HuH-7.5 (cell line): ENCODE measurements at places on chromosomes 16 and 17.

- no peak for DNase-seq
These were observed 68.7 kb downstream of the TTC19 start for GRCh38 chr17:16068323-16068722.

DNA sequence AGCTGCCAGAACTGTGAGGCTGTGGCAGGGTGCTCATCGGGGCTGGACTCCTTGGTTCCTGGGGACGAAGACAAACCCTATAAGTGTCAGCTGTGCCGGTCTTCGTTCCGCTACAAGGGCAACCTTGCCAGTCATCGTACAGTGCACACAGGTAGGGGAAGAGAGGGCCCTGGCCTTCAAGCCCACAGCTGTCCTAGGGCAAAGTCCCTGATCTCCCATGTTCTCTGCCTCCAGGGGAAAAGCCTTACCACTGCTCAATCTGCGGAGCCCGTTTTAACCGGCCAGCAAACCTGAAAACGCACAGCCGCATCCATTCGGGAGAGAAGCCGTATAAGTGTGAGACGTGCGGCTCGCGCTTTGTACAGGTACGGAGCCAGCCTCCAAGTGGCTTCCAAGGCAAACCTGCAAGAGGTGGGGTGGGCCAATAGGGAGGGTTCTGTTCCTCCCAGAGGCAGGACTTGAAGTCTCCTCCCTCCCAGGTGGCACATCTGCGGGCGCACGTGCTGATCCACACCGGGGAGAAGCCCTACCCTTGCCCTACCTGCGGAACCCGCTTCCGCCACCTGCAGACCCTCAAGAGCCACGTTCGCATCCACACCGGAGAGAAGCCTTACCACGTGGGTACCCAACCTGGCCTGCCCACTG lies 3.7 kb downstream of the BCL6B start:
- no peak for DNase-seq

DNA sequence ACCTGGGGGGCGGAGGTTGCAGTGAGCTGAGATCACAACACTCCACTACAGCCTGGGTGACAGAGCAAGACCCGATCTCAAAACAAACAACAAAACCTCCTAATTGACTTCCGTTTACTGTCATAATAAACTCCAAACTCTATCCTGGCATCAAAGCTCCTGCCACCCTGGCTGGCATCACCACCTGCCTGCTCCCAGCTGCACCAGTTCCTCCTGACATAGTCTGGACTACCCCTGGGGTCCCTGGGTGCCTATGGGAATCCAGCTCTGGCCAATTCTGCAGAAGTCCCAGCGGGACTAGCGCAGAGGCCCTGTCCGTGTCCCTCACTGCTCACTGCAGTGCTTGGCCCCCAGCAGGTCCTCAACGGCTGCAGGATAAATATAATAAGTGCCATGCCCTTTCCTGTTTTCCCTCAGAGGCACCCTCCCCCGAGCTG lies 723 bp downstream of the NTHL1 start:
- no peak for DNase-seq

DNA sequence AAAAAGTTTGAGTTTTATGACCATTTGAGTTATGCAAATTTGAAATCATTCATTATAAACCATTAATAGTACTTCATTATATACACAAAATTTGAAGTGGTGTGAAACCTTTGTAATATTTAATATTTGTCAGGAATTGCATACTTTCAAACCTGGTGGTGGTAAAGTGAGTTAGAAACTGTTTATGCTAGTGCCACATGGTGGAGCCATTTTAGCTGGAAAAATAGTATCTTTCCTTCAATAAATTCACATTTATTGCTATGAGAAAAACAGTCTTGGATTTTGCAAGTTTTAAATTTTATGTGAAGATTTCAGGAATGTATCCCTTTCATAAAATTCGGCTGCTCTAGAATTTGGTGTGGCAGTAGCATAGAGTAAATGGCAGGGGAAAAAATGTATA lies 7.3 kb upstream of the BLMH start:
- DNase-seq, result no peak

- DNase-seq, result no peak
These were observed 50.0 kb downstream of the OTOA start for GRCh38 chr16:21713549-21714368.

DNA sequence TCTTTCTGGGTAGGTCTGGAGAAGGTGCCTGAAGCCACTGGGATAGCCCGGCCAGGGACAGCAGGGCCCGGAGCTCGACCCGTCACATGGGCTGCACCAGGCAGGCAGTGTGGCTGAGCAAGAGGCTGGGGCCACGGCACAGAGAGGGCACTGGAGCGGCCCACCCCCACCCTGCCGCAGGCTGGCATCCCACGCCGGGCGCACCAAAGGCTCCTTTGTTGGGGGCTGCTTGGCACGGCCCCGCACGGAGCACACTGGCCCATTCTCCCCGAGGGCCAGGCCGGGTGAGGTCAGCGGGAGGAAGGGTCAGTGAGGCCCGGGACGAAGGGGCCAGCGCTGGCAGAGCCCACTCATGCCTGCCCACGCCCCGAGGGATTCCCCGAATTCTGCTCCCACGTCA lies 36.5 kb upstream of the PVALEF start:
- no peak for DNase-seq
